ENCODE measurements at places on chromosomes 4 and X.

GRCh38 chr4:153950100-153950979 is 161.5 kb upstream of the SFRP2 start:
- peak; percentile 32 for DNase-seq

- no peak for DNase-seq
These were observed 19.1 kb downstream of the FNIP2 start for GRCh38 chr4:158787709-158788475.

DNA sequence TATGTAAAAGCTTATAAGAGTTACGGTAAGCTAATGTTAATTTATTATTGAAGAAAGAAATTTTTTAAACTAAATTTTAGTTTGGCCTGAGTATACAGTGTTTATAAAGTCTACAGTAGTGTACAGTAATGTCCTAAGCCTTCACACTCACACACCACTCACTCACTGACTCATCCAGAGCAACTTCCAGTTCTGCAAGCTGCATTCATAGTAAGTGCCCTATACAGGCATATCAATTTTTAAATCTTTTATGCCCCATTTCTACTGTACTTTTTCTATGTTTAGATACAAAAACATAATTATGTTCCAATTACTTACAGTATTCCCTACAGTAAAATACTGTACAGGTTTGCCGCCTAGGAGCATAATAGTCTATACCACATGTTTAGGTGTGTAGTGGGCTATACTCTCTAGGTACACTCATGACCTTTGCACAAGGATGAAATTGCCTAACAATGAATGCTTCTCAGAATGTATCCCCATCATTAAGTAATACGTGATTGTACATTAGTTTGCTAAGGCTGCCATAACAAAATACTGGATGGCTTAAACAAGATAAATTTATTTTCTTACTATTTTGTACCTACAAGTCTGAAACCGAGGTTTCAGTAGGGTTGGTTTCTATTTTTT is 333.8 kb upstream of the PCDH7 start:
- DNase-seq: peak; percentile 69

GRCh38 chr4:152462047-152462446 is 73.8 kb downstream of the FBXW7 start:
- DNase-seq: no peak

GRCh38 chr4:13296986-13297385 is 187.2 kb downstream of the RAB28 start:
- DNase-seq: no peak

- no peak for DNase-seq
These were observed 1.3 kb downstream of the MSX1 start for GRCh38 chr4:4860600-4861389.

GRCh38 chr4:147971116-147971515 is 239.2 kb downstream of the ARHGAP10 start:
- DNase-seq: no peak

DNA sequence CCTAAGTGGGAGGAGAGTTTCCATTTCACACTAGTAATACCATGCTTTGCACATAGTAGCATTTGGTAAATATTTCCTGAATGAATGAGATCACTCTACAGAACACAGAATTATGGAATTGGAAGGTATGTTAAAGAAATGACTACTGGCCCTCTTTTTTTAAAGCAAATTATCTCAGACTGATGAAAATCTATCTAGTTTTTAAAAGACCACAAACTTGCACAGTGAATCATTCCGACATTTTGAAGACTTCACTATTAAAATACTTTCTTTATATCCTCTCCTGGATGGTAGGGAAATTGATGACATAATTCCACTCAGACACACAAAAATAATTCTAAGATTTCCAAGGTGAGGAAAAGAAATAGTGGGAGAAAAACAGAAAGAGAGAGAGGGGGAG is 68.4 kb upstream of the ETNPPL start:
- no peak for DNase-seq

DNA sequence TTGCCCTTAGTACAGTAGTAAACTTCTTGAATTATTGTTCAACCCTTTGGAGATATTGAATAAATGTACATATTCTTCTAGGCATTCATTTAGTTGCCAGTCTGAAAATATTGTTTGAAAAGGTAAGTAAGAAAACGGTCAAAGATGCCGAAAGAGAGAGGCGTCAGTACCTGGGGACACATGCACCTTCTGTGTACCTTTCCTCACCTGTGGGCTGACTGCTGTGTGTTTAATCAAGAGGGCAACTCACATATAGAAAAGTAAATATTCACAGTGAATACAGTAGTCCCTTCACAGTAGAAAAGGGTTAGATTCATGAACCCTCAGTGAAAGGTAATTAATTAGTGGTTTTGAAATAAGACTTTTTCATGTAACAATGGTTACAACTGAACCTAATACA is 6.9 kb downstream of the ANXA10 start:
- no peak for DNase-seq

- no peak for DNase-seq
These were observed 2.5 kb downstream of the FGFR3 start for GRCh38 chr4:1795299-1796195.

- peak; percentile 17 for DNase-seq
These were observed 252.9 kb upstream of the SMIM31 start for GRCh38 chr4:164501074-164501473.

GRCh38 chrX:64975989-64976672 is at the start of gene ZC4H2:
ZC4H2 (minus strand) TSS chrX:64976450; CDS start chrX:64976377, 73 bp downstream.
- peak; percentile 75 for DNase-seq

GRCh38 chrX:15903186-15903681 is 48.6 kb upstream of the AP1S2 start:
- peak; percentile 1 for DNase-seq

GRCh38 chr4:109079201-109079600 is 223.3 kb downstream of the COL25A1 start:
- DNase-seq: no peak

DNA sequence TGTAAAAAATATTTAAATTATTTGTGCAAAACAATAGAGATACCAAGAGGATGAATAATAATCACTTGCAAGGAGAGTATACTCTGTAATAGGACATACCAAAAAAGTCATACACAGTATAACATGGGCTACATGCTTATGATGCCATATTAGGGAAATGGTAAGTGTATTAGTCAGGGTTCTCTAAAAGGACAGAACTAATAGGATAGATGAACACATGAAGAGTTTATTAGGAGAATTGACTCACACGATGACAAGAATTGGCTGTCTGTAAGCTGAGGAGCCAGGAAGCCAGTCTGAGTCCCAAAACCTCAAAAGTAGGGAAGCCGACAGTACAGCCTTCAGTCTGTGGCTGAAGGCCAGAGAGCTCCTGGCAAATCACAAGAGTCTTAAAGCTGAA is 151.2 kb downstream of the DTHD1 start:
- DNase-seq: peak; percentile 29

GRCh38 chr4:40192114-40193015 is 4.5 kb upstream of the RHOH start:
- no peak for DNase-seq

GRCh38 chrX:119105826-119106225 is 21.8 kb downstream of the KIAA1210 start:
- DNase-seq: no peak

GRCh38 chr4:45946699-45947098 is 177.2 kb downstream of the GABRG1 start:
- DNase-seq: peak; percentile 18

GRCh38 chrX:137425986-137426385 is 139.9 kb upstream of the ZIC3 start:
- DNase-seq: no peak

GRCh38 chr4:109302361-109303139 is at the start of gene COL25A1:
COL25A1 (minus strand) TSS chr4:109302658.
- no peak for DNase-seq

DNA sequence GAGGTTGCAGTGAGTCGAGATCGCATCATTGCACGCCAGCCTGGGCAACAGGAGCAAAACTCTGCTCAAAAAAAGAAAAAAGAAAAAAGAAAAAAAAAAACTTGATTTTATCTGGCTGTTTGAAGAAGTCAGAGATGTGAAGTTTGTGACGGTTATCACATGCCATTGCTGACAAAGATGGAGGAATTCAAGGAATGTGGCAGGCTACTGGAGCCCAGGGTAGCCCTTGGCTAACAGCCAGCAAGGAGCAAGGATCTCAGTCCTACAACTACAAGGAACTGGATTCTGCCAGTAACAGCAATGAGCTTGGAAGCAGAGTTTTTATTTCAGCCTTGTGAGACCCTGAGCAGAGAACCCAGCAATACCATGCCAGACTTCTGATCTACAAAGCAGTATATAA is 24.3 kb upstream of the TET2 start:
- DNase-seq: peak; percentile 60

- no peak for DNase-seq
These were observed 160.3 kb downstream of the CFAP299 start for GRCh38 chr4:80495865-80496264.

DNA sequence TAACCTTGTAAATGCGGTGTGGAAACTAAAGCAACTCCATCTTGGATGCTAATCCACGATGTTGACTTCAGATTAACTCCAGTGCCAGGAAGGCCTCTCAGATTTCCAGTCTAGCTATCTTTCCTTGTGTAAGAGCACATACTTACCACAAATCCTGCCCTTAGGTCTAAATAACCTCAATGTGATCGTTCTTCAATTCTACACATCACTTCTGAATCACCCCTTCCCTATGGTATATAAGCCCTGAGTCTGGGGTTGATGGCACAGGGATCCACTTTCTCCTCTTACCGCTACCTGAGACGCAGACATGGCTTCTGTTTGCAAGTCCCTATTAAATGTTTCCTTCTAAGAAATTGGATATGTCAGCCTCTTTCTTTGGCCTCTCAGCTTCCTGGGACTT is 17.5 kb upstream of the ZNF41 start:
- DNase-seq: peak; percentile 36

- no peak for DNase-seq
These were observed 156.4 kb downstream of the HS6ST2 start for GRCh38 chrX:132802033-132802432.

GRCh38 chr4:48196758-48197504 is 62.9 kb upstream of the TXK start:
- no peak for DNase-seq

- no peak for DNase-seq
These were observed 1.1 kb upstream of the PGRMC2 start for GRCh38 chr4:128288689-128289106.

DNA sequence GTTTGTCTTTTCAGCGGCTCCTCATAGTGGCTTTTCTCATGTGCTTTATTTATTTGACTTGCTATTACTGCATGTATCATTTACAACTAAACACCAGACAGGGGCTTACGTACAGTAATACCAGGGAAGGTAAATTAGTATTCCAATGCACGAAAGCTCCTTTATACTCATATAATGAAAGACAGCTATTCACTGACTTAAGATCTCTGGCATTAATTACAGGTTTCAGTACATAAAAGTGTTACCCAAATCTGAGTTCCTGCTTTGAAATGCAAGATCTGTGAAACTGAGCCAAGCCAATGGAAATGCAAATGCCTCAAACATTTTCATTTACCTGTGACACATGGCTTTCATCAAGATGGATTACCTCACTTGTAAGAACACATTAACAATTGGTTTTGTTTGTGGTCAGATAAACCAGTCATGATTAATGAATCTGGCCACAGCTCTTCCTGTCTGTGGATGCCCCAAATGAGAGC is 107.2 kb downstream of the ANAPC4 start:
- DNase-seq: peak; percentile 37

DNA sequence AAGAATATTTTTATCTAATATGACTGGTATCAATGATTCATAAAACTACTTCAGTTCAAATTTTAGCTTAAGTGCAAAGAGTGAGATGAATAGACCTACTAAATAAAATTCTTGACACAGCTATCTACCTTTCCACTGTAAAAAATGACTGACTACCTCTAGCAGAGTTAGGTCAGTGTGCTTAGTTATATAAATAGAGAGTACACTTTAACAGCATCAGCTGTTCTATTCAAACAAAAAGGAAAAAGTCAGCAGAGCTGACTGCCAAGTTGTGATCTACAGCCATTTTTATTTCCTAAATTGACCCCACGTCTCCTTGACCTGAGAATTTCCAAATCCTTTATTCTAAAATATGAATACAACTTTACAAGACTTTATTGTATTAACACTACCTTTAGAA is 262.4 kb downstream of the CAMK2D start:
- no peak for DNase-seq

- DNase-seq: no peak
These were observed 144.0 kb upstream of the KIT start for GRCh38 chr4:54513741-54514140.

GRCh38 chr4:125303058-125303457 is 11.7 kb upstream of the FAT4 start:
- DNase-seq: no peak

DNA sequence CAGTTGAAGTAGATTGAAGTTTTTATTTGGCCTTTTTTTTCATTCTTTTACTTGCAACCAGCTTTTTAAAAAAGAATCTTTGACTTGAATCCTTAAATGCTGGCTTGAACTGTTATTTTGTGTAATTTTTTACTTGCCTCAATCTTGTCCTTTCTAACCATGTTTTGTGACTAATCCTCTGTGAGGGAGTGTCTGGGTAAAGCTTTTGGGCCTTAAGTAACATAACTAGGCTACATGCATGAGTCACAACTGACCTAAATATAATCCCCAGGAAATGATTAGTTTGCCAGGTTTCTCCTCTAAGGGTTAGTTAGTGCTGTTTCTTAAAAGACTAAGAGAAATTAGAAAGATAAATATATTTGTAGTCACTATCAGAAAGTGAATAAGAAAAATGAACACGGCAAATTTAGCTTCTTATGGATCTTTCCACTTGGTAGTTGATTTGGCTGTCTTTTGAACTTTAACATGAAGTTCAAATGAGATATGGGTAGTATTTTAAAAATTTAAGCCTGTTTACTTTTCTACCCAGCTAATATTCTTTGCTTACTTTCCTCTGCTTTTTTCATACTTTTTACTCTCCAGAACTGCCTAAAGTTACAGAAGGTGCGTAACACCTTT is 13.0 kb downstream of the EXOC1 start:
- DNase-seq: peak; percentile 93

- DNase-seq: no peak
These were observed 22.0 kb downstream of the NDNF start for GRCh38 chr4:121050300-121050699.

DNA sequence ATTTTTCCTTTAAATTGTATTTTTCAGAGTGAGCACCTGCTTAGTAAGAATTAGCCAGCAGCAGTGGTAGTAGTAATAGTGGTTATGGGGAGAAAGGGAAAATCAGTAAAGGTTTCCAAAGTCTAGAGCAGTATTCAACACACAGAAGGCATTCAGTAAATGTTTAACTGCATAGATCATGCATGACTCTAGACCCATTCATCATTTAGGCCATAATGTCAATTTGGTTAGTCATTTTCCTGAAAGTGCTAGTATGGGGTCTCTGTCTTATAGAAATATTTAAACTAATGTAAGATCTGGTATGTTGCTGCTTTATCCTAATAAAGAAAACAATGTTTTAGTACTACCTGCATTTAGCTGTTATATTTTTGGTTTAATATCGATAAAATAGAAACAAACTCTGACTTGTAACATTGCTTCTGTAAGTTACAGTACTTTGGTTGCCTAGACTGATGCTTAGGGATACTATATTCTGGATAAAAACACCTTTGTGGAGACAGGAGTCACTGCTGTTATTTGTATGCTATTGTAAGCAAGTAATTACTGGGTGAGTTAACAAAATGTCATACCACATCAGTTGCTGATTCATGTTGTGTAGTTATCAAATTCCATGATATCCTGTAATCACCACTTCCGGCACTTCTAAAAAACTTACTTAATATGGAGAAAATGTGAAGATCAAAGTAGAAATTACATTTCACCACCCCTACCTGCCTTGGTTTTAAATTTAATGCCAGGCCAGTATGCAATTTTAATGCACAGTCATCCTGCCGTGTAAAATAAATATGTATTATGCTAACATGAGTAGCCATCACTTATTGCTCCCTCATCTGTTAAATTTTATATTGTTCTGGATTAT is 115.8 kb upstream of the BMPR1B start:
- peak; percentile 84 for DNase-seq

- no peak for DNase-seq
These were observed 743.5 kb downstream of the ARAP2 start for GRCh38 chr4:35500812-35501211.

Measured in HT1080 (cell line).